ENCODE measurements at places on chromosomes 1 and 21.

DNA sequence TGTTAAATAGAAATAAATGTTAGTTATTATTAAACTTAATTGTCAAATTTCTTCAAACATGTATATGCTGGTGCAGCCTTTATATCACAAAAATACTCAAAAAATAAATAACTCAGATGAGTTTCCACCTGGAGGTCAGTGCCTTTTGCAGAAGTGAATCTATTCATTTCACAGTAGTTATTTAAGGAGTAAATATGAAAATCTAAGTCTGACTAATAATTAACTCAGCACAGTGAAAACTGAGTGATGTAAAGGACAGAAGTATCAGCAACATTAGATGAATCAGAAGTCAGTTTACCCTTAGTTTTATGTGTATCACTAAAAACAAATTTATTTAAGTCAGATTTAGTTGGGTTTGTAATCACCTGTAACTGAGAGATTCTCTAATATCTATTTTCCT lies 2135.4 kb downstream of the MRPL39 start:
- no peak for DNase-seq

DNA sequence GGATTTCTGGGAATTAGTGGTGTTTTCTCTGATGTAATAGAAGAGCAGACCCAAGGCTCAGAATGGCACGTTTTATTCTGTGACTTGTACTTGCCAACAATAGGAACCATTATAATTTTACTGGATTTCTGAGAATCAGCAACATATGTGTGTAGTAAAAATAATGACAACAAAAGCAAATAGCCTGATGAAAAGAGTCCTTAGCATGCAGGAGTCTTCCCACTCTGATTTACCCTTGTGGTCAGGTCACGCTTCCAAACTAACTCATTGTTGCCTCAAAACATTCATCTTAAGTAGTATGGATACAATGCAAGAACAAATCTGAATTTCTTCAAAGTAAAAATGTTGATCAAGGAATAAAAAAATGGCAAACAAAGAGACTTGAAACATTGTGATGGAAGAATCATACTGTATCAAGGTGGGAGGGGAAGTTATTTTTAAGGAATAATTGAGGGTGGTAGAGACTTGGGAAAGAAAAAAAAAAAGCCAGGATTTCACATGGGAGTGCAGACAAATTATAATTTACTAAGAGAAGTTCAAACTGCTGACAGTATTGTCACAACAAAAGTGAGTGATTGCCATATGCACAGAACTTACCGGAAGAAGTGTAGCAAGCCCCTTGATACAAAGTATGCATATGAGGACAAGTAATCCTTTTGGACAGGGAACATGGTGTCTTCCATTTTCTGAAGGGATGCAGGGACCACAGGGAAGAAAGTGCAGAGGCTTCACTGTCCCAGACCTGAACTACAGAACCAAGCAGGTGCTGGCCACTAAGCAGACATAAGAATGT lies 31.2 kb upstream of the RGL1 start:
- no peak for DNase-seq

DNA sequence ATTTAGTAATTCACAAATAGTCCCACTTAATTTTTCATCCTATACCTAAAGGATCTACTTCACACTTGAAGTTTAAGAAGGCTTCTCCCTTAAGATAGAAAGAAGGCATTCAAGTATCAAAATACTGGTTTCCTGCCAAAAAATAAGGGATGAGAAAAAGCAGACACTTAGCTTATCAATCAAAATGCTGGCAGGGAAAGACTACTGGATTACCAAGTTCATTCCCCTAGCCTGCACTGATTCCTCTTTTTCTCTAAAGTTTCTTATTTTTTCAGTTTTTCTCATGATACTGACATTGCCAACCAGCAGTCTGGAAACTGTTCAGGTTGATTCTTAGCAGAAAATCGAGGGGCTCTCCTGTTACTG lies 204.6 kb downstream of the GABPA start:
- DNase-seq = no peak

DNA sequence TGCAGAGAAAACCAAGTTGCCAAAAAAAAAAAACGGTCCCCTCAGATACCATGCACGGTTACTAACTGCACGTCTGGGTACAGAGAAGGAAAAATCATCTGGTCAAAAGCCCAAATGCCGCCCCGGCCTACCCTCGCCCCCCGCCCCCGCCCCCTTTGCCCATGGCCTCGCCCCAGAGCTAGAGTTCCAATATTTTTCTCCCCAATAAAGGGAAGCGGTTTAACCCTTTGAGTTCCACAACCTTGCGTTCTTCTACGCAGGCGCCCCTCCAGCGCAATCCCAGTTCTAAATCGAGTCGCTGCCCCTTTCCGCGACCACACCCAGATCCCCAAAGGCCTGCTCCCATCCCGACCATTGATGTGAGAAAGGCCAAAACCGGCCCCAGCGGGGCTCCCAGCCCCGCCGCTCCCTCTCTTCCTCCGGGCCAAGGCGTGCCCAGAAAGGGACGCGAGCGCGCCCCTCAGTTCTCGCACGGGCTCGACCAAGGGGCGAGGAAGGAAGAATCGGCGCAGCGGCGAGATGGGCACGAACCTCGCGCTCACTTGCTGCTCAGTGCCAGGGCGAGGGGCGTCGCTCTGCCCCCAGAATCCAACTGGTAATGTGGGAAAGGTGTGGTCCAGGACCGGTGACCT lies 797 bp downstream of the WDR47 start:
- no peak for DNase-seq

DNA sequence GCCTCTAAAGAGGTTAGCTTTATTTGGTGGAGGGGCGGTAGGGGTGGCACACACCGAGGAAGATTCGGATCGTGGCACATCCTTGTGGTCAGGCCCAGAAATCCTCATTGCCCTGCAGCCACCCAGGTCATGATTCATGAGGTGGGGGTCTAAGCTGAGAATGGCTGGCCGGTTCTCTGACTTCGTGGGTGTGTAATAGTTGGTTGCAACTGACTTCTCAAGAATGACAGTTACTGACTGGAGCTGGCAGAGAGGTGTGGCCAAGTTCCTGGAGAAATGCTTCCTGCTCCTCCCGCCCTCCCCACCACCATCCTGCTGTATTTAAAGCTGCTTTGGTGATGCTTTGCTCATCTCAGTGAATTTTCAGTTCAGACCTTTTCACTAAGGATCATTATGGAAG lies 198.6 kb downstream of the KIF26B start:
- DNase-seq = no peak

- no peak for DNase-seq
These were observed 158.9 kb downstream of the KCNK2 start for GRCh38 chr1:215241451-215241850.

DNA sequence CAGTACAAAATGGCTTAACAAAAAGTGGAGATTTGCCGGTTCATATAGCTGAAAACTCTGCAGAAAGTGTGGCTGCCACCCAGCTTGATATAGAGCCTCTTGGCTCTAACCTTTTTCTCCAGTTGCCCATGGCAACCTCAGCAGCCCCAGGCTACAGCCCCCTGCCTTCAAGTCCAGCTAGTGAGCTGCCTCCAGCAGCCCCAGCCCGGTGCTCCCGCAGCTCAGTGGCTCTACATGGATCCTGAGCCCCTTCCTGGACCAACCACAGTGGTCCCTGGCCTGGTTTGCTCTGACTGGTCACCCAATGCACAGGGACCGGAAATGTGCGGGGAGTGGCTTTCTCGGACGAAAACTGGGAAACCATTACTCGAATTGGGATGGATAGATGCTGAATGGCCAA lies 13.3 kb upstream of the ATF3 start:
- DNase-seq = no peak

DNA sequence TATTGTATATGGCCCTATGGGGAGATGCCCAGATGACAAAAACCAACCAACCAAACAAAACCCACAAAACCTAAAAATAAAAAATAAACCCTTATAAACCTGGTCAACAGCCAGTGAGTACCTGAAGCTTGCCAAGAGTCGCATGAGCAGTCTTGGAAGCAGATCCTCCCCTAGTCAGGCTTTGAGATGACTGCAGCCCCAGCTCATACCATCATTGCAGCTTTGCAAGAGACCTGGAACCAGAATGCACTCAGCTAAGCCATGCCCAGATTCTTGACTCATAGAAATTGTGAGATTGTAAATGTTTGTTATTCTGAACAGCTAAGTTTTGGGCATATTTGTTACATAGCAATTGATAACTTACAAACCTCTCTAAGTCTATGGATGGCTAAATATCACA lies 326.8 kb downstream of the HLX start:
- DNase-seq = no peak

DNA sequence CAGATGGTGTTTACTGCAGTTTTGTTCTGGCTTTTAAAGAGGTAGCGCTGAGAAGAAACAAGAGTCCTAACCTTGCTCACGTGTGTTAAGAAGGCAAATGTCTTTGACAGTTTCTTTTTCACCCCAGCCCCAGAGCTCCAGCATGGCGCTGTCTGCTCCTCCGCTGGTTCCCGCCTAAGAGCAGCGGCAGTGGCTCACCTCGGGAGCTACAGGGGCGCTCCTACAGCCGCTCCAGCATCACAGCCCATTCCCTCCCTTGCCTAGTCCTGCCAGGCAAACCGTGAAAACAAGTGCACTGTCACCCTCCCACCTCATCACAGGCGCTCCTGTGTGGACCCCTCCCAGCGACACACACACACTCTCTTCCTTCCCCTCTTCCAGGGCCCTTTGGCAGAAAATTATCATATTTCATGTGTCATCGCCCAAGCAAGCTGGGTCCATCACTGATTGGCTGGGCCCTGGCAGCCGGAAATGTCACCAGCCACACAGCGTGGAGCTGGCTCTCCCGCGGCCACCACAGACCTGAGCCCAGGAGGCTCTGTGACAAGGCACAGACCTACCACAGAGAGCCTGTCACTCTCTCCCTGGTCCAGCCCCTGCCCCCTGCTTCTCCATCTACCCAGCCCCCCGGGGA lies 1.2 kb upstream of the HIVEP3 start:
- no peak for DNase-seq

DNA sequence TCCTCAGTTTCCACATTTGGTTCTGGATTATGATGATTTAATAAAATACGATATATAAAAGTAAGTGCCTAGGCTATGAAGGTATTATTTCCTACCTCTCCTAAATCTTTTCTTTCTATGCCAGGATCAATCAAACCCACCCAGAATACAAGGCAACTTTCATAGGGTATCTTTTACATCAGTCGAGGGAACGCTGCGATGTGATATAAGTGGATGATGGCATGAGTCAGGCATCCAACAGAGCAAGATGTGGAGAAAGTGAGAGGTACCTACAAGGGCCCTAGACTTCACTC lies 781 bp downstream of the TTLL7 start:
- DNase-seq = no peak

DNA sequence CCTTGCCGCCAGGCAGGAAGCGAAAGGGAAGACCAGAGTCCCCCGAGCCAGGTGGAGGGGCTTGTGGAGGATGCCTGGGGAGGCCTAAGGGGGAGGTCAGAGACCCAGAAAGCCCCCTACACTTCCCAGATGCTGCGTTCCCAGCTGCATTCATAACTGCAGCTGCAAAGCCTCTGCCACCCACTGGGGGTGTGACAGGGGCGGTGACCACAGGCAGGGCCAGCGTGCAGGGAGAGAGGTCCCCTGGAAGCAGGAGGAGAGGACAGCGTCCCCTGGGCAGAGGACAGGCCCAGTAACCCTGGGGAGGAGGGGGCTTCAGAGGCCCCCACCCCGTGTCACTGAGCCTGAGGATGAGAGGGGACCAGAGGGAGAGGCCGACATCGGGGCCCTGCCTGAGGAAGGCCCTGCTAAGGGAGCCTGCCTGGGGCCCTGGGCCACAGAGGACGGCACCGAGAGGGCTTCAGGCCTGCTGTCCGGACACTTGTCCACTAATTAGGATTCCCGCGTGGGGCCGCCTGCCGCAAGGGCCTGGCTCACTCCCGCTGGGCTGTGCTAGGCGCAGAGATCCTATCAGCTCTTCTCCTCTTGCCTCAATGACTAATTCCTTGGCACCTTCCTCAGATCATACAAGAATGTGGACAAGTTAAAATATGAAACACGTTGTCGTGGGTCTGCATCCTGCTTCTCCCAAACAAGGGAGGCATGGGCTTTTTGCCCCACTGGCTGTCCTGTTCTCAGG lies 49.1 kb upstream of the CCDC27 start:
- no peak for DNase-seq

- DNase-seq = no peak
These were observed 642.9 kb downstream of the BRINP3 start for GRCh38 chr1:189834813-189835212.

- DNase-seq = peak; percentile 27
These were observed 20.8 kb upstream of the GBP1 start for GRCh38 chr1:89085781-89086180.

GRCh38 chr1:24403806-24404205 lies 9.8 kb downstream of the STPG1 start:
- no peak for DNase-seq

GRCh38 chr1:225460021-225460736 lies 32.3 kb upstream of the LBR start:
- no peak for DNase-seq

- DNase-seq = no peak
These were observed 201.7 kb downstream of the CRB1 start for GRCh38 chr1:197469620-197470210.

GRCh38 chr1:231702331-231702730 lies 75.7 kb downstream of the DISC1 start:
- DNase-seq = no peak

DNA sequence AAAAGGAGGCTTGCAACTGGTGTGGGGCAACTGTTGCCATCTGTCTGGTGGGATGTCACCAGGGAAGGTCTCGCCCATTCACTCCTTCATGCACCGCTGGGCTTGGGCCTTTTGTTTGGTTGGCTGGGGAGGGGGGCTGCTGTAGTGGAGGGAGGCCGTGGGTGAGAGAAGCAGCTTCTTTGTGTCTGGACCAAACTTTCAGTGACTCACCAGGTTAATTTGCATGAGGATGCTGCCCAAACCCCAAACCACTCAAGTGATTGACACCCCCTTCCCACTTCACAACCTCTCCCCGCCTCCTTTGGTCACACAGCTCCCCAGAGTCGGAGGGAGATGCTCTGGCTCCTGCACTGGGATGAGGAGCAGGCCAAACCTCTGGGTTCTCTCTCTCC lies 19.7 kb downstream of the BTG2 start:
- DNase-seq = no peak

- DNase-seq = no peak
These were observed 51.5 kb upstream of the EPS8L3 start for GRCh38 chr1:109814993-109815786.

- no peak for DNase-seq
These were observed 9.3 kb downstream of the SSU72 start for GRCh38 chr1:1565340-1565739.

GRCh38 chr1:46613661-46614603 lies 2.7 kb downstream of the MOB3C start:
- no peak for DNase-seq

- DNase-seq = no peak
These were observed 30.9 kb upstream of the CAMK1G start for GRCh38 chr1:209552406-209553264.
